Prostate gland (tissue), 2 donors: ENCODE measurements at places on chromosomes 6 and 20.
A peak's percentile ranks its signal among the peaks of the same experiment; 100 is the strongest.

DNA sequence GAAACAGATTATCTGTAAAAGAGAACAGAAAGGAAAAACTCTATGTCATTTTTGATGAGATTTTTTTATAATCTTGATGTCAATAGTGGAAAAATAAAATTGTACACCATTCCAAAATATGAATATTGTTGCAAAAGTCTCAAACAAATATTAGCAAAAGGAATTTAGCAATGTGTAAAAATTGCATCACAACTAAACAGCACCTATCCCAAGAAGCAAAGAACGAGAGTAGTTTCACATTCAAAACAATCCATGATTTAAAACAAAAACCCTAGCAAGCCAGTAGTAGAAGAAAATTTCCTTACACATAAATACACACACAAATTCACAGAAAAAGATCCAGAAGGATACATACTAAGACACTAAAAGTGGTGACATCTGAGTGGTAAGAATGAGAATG is 38.4 kb downstream of the LCA5 start:
- no peak for DNase-seq

GRCh38 chr20:33209789-33210188 is 7.4 kb upstream of the BPIFA3 start:
- peak; percentile 43 for DNase-seq

GRCh38 chr20:32368925-32369324 is 10.8 kb downstream of the ASXL1 start:
- no peak for DNase-seq

DNA sequence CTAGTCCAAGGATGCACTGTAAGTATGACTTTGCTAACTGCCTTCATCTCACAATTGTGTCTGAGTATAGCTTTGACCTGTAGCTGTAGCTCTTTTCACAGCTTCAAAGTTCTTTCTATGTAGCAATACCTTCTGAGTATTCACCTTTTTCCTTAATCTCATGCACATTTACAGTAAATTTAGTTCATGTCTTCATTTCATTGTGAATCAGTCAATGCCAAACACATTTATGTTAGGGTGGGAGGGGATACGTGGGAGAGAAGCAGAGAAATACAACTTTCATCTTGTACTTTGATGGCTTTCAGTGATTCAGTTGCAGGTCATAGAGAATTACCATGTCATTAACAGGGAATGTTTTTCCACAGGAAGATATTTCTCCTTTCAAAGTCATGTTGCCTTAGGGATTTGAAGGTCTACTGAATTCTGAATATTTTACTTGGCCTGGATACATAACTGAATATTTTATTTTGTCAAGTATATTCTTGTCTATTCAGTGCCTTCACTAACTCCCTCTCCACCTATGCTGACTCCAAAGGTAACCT is 119.2 kb downstream of the TINAG start:
- DNase-seq = no peak

- no peak for DNase-seq
These were observed 538.5 kb downstream of the BMP2 start for GRCh38 chr20:7305976-7306375.

DNA sequence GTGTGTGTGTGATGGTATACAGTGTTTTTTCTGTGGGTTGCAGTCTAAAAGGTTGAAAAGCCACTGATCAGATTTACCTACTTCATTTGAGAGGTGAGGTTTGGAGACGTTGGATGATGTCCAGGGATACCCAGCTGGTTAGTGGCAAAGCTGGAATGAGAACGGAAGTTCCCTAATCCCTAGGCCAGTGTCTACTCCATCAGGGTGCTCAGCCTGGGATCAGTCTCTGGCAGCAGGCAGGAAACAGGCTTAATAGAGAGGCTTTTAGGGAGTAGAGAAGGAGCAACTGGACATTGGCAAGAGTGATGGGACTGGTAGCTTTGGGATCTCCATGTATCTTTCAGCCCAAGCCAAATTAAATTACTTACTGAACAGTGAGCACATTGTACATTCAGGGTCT is 80.7 kb downstream of the C6orf52 start:
- DNase-seq = no peak

GRCh38 chr6:1208876-1209275 is 103.0 kb upstream of the FOXQ1 start:
- no peak for DNase-seq

- no peak for DNase-seq
These were observed 6.7 kb upstream of the CST9 start for GRCh38 chr20:23612396-23612795.

DNA sequence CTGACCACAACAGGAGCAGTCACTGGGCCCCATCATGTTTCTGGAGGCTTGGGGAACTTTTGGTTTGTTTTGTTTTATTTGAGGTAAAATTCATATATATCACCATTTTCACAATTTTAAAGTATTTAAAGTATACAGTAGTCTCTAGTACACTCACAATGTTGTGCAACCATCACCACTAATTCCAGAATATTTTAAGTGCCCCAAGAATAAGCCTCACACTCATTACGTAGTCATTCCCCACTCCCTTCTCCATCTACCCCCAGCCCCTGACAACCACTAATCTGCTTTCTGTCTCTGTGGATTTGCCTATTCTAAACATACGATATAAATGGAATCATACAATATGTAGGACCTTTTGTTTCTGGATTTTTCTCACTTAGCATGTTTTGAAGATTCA is 29.0 kb downstream of the RTN4IP1 start:
- DNase-seq = no peak

DNA sequence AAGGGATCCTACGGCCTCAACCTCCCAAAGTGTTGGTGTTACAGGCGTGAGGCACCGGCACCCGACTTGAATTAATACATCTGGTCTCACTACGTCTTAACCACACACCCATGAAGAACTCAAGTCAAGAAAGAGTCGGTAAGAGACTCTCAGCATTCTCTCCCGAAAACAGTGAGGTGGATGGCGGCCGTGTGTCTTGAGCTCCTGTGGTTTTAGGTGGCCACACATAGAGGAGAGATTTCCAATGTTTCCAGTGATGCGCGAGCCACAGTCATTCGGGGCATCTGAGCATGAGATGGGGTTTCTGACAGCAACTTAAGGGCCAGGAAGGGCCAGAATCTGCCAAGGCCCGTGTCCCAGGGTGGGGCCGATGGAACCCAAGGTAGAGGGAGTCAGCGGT is 766.4 kb upstream of the DEFB115 start:
- DNase-seq = no peak

GRCh38 chr6:157215717-157216116 is 107.6 kb downstream of the TMEM242 start:
- no peak for DNase-seq

GRCh38 chr6:424741-425417 is 33.3 kb downstream of the IRF4 start:
- DNase-seq = no peak

DNA sequence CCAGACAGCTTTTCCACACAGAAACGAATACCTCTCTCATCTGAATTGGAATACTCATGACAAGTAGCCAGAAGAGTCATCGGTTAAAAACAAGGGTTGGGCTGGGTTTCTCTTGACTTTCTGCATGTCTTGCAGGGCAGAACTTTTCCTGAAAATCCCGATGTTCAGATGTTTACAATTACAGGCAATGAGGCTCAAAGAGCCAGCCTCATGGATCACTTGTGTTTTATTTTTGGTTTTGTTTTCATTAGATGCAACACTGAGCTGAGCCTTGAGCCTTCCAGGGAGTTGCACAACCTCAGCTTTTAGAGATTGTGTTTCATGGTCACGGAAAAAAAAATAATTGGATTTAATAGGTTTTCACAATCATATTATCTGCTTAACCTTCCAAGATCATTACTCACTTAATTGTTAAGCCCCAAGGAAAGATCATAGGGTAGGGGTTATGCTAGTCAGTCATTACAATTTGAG is 288.1 kb upstream of the PRDM1 start:
- DNase-seq = no peak

- no peak for DNase-seq
These were observed 85.2 kb upstream of the PHACTR3 start for GRCh38 chr20:59518881-59519706.

DNA sequence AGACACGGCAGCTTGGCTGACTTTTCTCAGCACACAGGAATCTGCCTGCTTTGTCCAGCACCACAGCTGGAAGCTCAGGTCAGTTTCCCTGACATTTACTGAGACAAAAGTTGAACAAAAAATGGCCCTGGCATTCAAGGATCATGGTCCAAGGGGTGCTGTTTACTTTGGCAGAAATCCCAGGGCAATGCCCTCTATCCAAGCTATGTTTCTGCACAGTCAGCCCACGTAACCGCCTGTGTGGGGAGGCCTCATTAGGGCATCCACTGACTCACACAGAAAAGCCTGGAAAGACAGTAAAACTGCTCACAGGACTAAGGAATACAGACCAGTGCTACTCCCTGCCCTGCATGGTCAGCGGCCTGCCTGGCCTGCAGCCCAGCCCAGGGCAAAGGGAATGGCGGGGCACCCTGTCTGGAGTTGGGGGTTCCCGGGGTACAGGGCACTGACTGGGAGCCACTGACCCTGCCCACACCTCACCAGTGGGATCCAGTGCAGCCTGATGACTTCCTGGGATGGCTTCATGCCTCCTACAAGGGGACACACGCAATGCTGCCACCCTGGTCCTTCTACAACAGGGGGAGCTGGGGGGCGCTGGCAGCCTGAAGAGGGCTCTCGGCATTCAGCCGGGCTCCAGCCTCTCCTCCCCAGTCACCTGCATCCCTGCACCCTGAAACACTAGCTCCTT is 77.1 kb downstream of the NINL start:
- DNase-seq = no peak

- no peak for DNase-seq
These were observed 124.9 kb downstream of the CARMIL1 start for GRCh38 chr6:25404091-25404490.

GRCh38 chr6:163199371-163199770 is 215.1 kb upstream of the QKI start:
- DNase-seq = no peak

DNA sequence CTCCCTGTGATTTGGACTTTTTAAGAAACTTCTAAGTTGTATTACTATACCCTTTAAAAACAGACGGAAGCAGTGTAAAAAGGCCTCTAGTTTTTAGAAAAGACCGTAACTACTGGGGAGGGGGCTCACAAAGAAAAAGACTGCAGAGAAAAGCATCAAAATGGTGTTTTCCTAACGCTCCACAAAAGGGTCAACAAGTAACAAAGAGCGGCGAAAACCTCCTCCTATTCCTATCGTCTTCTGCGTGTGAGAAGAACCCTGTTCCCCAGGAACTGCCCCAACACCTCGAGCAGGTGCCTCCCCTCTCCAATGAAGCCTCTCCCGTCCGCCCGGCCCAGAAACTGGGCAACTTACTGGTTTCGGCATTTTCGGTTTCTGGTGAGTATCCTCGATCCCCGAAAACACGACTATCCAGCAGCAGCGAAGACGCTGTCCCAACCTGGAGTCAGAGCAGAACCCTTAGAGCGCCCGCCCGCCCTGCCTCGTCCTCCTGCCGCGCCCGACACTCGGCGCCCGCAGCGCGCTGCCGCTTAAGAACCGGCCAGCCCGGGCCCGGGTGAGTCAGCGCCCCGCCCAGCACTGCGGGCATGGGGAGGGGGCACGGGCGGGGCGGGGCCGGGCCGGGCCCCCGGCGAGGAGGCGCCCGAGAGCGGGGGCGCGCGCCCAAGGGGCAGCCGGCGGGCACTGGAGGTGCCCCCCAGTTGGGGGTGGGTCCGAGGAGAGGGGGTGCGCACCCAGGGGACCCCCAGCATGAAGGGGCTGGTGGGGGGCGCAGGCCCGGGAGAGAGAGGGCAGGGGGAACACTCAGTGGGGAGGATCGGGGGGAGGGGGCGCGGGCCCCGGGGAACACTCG is 1.2 kb downstream of the EZR start:
- peak; percentile 83 for DNase-seq

- DNase-seq = no peak
These were observed 114.7 kb downstream of the PRIM2 start for GRCh38 chr6:57432157-57432556.

GRCh38 chr6:139982652-139983295 is 608.3 kb upstream of the CITED2 start:
- DNase-seq = no peak

DNA sequence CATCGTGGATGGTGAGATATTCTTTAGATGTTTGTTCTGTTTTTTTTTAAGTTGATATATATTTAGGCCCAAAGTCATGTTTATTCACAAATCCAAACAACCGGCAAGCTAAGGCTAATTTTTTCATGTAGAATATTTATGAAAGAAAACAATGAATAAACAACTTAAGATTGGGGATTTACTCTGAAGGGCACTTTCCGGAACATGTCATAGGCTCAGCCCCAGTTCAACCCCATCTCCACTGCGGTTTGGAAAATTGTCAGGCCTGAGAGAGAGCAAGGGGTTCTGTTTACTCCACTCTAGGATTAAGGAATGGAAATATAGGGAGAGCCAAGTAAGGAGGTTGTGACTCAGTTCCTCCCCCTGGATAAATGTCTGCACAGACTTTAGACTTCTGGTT is 18.3 kb downstream of the RPS6KA2 start:
- DNase-seq = no peak

GRCh38 chr20:42641886-42642285 is 547.8 kb downstream of the PTPRT start:
- no peak for DNase-seq

- DNase-seq = no peak
These were observed 906 bp upstream of the PDE10A start for GRCh38 chr6:165663736-165664558.

- DNase-seq = peak; percentile 55
These were observed 87.3 kb downstream of the KCNB1 start for GRCh38 chr20:49395183-49395582.

DNA sequence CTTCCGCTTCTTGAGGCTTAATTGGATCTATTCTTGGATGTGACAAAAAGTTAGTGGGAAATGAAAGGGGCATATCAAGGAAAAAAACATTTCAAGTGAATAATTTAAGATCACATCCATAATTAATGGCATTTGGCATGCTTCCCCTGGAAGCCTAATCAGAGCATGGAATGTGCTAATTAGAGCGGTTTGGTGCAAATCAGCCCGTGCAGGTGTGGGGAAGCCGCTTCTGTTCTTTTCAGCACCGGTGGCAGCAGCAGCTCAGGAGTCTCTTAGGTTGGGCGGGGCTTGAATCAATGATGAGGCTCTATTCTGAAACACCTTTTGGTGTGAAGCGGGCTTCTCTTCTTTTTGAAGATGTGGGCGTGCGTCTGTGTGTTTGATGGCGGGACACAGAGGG is 301.2 kb downstream of the LRFN2 start:
- DNase-seq = no peak
